ENCODE measurements at places on chromosomes 12 and 14.

GRCh38 chr12:124651516-124652273 is 84.3 kb upstream of the NCOR2 start:
- DNase-seq, result no peak

DNA sequence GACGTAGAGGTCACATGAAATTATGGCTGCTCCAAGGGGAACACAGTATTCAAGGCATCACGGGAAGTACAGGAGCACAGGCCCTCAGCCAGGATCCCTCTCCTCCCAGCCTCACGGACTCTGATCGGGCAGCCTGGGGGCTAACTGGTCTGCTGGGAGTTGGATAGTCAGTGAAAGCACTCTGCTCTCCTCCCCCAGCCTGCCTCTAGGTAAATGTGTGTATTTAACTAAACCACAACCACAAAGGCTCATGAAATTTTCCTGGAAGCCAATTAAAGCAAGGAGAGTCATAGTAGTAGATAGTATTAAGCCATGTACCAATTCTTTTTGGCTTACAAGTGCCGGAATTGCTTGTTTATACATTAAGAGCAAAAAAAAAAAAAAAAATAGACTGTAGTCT is 254.3 kb downstream of the MSRB3 start:
- DNase-seq, result no peak

DNA sequence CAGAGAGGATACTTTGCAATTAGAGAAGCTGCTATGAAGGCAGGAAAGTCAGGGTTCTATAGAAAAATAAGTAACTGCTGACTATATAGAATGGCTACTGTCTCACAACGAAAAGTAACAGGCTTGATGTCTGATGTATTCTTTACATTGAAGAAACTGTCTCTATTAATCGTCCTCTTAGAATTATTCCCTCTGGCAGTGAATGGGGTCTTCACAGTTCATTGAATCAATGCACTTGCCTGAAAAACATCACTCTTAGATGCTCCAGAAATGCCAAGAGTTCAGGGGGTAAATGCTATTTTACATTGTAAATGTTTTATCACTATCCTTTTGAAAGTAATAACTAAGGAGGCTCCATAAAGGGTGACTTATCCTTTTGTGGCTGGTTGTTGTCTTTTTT is 37.7 kb upstream of the CRACR2A start:
- DNase-seq, result no peak

GRCh38 chr12:129902371-129903091 is 1.3 kb downstream of the TMEM132D start:
- DNase-seq, result no peak

GRCh38 chr14:69483765-69484443 is 624 bp upstream of the PLEKHD1 start:
- no peak for DNase-seq

GRCh38 chr12:65200007-65200665 is 30.8 kb downstream of the LEMD3 start:
- no peak for DNase-seq

- peak; percentile 77 for DNase-seq
Observed at GRCh38 chr14:23119363-23120327, 590 bp upstream of the CEBPE start.

GRCh38 chr14:23528555-23528954 is 23.0 kb downstream of the ZFHX2 start:
- no peak for DNase-seq

DNA sequence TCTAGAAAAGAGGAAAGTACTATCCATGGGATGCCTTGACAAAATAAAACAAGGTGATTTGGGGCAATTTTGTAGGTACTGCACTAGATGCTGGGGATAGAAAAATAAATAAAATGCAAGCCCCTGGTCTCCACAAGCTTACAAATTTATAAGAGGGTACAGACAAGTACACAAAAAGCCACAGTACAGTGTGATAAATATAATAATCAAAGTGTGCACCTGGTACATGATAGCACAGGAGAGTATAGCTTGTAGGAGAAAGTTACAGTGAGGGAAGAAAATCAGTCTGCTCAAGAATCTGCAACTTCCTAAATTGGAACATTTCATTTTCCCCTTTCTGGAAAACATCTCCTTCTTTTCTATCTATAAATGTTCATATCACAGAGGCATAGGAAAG is 3.0 kb upstream of the SSTR1 start:
- no peak for DNase-seq

DNA sequence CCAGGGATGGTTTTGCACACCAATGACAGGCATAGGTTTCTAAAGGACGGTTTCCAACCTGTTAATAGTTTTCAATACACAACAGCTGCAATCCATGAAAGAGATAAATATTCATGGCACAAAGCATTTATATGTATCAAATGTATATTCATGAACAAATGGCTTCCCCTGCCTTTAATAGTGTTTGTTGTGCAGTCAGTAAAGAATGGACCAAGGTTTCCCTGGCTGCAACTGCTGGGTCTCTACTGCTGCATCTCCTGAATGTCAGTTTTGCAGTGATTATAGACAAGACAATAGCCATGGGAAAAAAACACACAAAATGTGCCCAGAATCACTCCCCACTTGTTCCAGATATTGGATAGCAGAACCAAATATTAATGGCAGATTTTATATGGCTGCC is 284.1 kb downstream of the BTG1 start:
- no peak for DNase-seq

DNA sequence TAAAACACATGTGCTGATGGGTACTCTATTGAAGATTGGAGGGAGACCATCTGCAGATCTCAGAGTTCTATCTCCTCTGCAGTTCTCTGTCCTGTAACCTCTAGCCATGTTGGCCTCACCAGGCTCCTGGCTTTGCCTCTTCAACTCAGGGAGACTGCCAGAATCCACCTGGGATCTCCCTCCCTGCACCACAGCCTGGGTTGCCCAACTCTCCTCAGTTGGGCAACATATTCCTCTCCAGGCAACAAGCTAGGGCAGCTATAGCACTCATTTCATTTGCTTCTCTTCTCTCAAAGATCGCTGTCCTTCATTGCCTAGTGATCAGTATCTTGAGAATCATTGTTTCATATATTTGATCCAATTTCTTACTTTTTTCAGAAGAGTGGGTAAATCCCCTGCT is 28.8 kb downstream of the CKAP4 start:
- no peak for DNase-seq
